ENCODE measurements at places on chromosomes 4 and X.

- DNase-seq = no peak
Observed at GRCh38 chrX:44906542-44906941, 33.6 kb downstream of the KDM6A start.

DNA sequence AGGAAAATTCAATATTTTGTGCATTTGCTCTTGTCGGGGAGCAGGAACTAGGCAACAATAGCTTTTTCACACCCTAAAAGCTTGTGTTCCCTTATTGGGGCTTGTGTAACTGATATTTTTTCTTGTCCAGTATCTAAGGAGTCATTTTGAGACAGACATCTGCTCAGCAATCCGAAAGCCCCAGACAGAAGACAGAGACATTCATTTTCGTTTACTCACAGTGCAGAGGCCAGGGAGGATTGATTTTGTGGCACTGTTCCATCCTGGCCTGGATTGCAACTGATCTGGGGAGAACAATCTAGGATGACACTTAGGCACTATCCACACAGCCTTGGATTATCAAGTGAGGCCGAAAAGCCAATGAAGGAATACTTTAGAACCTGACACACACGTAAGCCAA, 27.4 kb upstream of the PLAC1 start:
- no peak for DNase-seq

GRCh38 chrX:1462596-1463251, 10.0 kb upstream of the ASMTL start:
- DNase-seq = peak; percentile 87

GRCh38 chr4:87050596-87050995, 115.8 kb downstream of the AFF1 start:
- no peak for DNase-seq

- DNase-seq = no peak
Observed at GRCh38 chrX:94288325-94288724, 614.3 kb downstream of the FAM133A start.

- DNase-seq = no peak
Observed at GRCh38 chrX:150704030-150704613, 10.9 kb downstream of the MTMR1 start.

Data from CD4-positive, alpha-beta T cell treated with Interleukin-15 for 1 hour (primary cell).